ENCODE measurements at places on chromosomes 6 and 20. TPM values are rescaled to one million over a fixed set of nuclear protein-coding genes. Genes with fewer than 3 reads are reported as not detected.

TP53TG5 gene
- not detected for total RNA-seq

DAAM2 gene
- total RNA-seq, result 2.1 TPM

DNA sequence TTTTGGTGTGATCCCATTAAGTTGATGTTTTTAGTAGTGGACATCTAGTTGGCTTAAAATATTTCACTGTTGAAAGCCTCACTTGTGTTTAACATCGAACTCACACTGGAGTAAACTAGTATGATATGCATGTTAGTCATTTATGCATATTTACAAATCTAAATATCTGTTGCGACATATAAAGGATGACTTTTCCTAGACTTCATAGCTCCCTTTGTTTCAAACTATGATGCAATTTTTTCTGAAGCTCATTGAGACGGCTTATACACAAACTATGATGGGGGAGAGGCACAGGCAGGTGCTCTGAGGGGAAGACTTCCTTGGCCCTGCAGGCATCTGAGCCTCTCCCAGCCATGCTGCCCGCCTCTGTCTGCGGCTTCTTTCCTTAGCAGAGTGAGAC, 11.8 kb upstream of the FOXC1 start:
- no peak for DNase-seq

- DNase-seq, result no peak
Measured at GRCh38 chr6:127934956-127935355, 34.1 kb upstream of the THEMIS start.

DPPA5 gene
- not detected for total RNA-seq

DNA sequence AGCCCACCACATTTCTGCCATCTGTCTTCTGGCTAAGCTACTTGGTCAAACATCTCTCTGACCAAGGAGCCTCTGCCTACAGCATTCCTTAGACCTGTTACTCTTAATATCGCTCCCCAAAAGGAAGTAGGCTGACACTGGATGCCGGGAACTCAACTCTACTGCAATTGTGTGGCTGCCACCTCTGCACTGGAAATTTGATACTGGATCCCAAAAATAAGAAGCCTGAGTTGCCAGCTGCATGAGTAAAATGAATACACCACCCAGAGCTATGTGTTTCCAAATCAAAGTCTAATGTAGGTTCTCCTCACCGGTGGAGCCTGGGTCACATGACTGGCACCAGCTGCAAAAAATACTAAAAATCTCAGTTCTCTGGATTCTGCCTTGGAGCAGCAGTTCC, 36.9 kb downstream of the UNC5CL start:
- DNase-seq, result no peak

Data from neural progenitor cell (in vitro differentiated cells).